ENCODE measurements at places on chromosomes 4 and X.

GRCh38 chrX:71953946-71954345 lies 43.3 kb downstream of the NHSL2 start:
- DNase-seq: no peak

DNA sequence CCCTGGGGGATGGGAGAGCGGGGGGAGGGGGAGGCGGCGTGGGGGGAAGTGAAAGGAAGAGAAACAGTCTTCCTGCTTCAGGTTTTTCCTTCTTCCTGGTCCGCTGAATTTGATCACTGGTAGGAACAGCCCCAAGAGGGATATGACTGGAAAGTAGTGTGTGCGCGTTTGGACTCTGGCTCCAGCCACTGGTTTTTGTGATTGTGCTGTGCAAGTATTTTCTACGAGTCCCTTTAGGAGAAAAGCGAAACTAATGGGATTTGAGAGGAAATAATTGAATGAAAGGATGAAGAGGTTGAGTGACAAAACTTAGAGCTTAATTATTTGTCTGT lies 836 bp downstream of the PRRG1 start:
- no peak for DNase-seq

- no peak for DNase-seq
These were observed 814 bp upstream of the RBM47 start for GRCh38 chr4:40630335-40631021.

DNA sequence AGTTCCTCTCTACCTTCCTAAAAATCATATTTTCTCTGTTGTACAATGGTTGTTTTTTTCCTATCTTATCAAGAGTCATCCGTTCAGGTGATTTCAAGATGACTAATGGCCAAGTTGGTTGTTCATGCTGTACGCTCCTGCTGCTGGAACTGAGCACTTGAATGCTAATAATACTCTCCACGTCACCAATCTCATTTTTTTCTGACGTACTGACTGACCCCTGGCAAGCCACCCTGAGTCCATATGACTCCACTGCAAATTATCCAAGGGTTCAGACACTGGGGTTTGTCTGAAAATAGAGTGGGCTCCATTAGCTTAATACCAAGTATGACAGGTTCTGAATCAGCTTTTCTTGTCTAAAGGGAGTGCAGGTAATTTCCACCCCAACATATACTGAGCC lies 21.1 kb upstream of the GPR50 start:
- no peak for DNase-seq

DNA sequence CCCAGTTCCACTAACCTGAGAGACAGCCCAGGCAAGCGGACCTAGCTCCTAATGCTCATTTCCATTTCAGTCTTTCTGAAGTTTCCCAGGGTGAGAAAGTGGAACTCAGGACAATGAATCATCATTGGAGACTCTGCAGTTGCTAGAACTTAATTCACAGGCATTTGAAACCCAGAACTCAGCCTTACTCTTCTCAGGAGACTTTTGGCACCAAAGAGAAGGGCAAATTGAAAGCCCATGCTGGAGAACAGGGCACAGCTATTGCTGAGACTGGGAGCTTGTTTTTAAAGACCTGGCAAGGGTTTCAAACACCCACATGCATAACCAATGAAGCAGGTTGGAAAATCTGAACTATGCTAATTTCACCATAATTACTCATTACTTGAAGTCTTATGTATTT lies 36.0 kb downstream of the BST1 start:
- no peak for DNase-seq

DNA sequence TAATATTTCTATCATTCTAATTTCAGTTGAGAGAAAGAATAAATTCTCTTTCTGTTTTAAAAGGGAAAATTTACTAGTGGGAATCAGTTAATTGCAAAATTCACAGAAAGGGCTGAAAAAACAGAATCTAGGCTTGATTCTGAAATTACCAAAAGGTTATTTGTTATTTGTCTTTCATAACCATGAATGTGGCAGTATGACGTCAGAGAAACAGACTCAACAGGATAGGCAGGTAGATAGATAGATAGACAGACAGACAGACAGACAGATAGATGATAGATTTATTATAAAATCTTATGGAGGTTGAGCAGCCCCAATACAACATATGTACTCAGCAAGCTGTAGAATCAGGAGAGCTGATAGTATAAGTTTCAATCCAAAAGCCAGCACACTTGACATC lies 311.0 kb downstream of the ADAM29 start:
- DNase-seq: no peak

DNA sequence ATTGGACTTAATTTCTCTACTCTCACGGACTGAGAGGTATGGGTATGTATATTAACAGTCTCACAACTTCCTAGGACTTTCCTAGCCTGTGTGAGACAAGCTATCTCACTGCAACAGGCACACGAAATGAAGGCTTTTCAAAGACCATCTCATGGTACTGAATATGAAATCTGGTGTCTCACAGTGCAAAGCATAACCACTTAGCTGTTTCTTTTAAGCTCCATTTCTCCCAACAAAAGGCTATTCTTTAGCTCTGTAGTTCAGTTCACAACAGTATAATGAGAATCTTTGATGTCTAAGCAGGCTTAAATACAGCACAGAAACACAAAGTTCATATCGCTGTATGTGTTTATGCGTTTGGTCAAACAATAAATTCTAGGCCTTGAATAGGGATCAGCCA lies 116.2 kb upstream of the PCDH18 start:
- DNase-seq: no peak

DNA sequence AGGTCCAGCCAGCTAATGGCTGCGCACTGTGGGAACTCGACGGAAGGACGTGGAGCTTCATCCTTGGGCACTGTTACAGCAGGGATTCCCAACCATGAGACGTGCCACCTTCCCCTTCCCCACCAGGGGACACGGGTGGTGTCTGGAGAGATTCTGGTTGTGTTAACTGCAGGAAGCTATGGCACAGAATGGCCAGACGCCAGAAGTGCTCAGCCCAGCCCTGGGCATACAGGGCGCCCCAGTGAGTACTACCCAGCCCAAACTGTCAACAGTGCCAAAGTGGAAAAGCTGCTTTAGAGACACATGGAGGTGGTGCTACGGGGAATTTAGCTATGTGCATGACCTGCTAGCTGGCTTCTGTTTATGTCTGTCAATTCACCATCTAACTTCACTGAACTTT lies 32.8 kb downstream of the ACOX3 start:
- no peak for DNase-seq

DNA sequence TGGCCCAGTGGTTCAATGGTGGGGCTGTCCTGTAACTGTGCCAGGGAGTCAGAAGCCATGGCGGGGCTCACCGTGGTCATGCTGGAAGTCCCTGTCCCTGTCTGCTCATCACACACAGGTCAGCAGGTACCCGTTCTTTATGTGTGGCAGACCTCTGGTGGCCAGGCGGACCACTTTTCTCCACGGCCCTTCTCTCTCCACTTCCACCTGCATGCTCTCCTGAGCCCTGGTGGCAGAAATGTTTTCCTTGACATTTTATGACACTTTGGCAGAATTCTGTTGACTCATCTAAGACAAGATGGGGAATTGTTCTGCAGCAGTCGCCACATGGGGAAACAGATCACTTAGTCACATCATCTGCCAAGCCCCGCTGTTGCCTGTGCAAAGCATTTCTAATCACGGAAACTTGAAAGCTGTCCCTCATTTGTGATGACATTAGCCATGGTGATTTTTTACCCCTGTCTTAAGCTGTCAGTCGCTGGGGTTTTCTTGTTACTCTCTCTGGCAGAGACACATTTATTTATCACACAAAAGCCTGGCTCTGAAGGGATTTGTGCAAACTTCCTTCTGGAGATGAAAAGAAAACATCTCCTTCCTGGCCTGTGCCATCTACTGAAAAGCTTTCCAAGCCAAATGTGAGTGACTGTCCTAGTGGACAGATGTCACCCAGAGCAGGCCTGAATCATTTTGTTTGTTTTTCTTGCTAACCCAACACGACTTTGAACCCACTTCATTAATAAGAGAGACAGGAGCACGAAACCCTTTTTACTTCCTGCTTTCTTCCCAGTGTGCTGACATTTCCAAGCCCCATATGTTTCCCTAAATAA lies 38.8 kb upstream of the STIM2 start:
- no peak for DNase-seq

GRCh38 chr4:57154191-57154590 lies 44.0 kb upstream of the IGFBP7 start:
- DNase-seq: no peak

GRCh38 chrX:21993265-21993664 lies 38.9 kb upstream of the PHEX start:
- DNase-seq: no peak

GRCh38 chrX:136198010-136198409 lies 50.7 kb downstream of the FHL1 start:
- DNase-seq: no peak

DNA sequence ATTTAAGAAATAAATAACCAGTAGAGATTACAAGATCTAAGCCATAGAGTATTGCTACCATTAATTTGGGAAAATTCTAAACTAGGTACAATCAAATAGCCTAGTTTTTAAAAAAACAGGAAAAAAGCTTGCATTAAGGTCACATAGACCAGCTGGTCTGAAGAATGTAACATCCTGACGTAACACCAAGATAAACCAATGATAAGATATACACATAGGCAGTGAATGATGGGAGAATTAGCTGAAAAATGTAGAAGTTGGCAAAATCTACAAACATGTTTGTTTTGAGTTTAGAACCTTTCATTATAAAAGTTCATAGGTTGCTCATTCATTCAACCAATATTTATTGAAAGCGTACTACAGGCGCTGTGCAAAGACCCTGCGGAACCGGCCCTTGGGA lies 120.0 kb downstream of the SH3RF1 start:
- DNase-seq: no peak

DNA sequence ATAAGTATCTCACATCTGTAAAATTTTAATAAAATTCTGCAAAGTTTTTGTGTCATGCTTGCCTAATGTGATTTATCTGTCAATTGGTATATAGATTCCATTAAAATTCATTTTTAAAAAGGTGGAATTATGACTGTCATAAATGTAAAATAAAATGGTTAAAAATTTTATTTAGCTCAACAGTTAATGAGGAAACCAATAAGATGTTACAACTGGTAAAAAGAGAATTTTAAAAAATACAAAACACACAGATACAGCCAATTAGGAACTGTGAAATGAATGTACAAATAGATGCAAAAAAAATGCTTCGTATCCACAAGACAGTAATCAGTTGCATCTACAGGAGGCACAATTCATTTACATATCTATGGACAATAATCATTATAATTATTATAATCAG lies 297.6 kb downstream of the IL1RAPL1 start:
- no peak for DNase-seq

DNA sequence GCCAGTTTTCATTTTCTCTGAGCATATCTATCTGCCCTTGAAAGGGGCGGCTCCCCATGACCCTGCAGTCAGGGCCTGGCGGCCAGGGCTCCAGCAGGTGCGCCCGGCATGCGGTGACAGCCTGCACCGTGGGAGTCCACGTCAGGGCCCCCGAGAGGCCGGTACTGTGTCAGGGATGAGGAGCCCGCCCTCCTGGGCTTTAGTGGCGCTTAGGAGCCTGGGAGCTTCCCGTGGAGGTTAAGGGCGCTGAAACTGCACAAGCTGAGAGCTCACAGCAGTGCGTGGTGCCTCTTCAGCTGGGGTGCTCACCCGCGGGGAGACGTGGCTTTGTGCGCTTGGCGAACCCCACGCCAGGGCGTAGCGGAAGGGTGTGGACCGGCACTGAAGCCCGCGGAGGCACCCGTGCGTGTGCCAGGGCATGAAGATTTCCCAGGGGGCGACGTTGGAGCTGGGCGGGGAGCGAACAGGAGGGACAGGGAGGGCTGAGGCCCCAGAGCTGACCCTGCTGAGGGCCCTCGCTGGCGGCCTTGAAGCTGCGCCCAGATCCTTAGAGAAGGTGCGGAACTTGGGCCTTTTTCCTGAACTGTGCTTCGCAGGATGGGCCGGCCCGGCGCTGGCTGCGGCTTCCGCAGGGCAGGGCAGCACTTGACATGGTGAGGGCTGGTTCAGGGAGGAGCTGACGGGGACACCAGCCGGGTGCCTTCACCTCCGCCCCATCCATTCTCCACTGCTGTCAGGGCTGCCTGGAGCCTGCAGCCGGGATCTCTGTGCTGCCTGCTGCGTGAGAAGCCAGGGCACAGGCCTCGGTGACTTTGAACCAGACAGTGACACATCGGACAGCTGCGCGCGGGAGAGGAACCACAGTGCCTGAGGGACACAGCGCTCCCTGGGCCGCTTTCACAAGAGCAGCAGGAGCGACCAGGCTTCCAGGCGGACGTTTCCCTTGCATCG lies 32.9 kb downstream of the HTT-AS start:
- DNase-seq: peak; percentile 34

GRCh38 chrX:11435568-11435967 lies 142.4 kb downstream of the AMELX start:
- DNase-seq: no peak

DNA sequence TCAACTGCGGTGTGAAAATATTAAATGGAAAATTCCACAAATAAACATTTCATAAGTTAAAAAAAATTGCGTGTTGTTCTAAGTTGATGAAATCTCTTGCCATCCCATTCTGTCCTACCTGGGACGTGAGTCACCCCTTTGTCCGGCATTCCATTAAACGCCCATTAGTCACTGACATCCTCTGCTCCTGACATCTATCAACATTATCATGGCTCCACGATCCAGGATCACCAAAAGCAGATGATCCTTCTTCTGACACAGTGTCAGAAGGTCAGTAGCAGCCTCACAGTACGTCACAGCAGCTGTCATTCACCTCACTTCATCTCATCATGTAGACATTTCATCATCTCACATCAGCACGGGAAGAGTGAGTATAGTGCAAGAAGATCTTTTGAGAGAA lies 125.7 kb downstream of the ZNF827 start:
- no peak for DNase-seq

GRCh38 chrX:31704938-31705337 lies 633.1 kb upstream of the FTHL17 start:
- DNase-seq: no peak

DNA sequence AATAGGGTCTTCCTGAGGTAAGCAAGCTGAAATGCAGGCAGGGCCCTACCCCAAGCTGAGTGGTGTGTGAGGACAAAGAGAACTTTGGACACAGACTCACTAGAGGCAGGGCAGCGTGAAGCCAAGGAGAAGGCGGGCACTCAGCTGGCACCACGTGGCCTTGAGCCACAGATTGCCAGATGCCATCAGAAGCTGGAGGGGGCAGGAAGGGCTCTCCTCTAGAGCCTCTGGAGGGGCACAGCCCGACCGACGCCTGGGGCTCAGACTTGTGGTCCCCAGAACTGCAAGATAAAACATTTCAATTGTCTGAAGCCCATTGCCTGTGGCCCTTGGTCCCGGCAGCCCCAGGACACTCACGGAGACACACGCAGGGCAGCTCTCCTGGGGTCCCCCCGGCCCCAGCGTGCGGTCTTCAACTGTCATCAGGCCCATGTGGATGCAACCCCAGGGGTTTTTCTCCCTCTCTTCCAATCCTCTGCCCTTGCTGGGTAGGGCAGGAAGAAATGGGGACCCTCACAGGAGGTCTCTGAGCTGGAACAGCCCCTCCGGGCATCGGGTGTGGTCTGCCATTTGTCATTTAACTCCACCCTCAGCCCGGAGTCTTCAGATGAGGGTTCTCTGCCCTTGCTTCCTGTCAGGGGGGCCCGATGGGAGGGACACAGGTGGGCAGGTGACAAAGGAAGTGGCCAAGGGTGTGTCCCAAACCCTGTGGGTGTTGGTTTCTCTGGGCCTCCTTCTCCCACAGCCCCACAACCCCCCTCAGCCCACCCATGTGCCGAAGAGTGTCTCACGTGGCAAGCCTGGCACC lies 22.2 kb downstream of the HMX1 start:
- no peak for DNase-seq

- no peak for DNase-seq
These were observed 646.9 kb downstream of the STPG2 start for GRCh38 chr4:97496298-97496873.

GRCh38 chr4:41933997-41934503 lies 1.2 kb upstream of the TMEM33 start:
- DNase-seq: no peak

GRCh38 chrX:109472939-109473735 lies 8.7 kb downstream of the GUCY2F start:
- no peak for DNase-seq

GRCh38 chrX:76617020-76617419 lies 189.5 kb downstream of the MAGEE1 start:
- no peak for DNase-seq
